ENCODE measurements at places on chromosomes 5 and 9.

DNA sequence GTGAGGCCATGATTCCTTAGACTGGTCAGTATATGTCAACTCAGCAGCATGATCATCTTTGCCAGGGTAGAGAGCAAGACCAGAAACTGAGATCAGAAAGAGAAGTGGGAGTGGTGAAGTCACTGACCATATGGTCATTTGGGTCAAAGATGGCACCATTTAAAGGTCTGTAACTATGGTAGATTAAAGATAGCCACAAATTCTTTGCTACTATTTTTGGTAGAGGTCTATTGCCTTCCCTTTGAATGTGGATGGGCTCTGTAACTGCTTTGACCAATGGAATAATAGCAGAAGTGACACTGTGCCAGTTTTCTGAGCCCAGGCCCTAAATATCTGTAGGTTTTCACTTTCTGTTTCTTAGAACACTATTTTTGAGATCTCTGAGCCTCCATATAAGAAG, 117.6 kb downstream of the PCSK1 start:
- DNase-seq, result no peak

DNA sequence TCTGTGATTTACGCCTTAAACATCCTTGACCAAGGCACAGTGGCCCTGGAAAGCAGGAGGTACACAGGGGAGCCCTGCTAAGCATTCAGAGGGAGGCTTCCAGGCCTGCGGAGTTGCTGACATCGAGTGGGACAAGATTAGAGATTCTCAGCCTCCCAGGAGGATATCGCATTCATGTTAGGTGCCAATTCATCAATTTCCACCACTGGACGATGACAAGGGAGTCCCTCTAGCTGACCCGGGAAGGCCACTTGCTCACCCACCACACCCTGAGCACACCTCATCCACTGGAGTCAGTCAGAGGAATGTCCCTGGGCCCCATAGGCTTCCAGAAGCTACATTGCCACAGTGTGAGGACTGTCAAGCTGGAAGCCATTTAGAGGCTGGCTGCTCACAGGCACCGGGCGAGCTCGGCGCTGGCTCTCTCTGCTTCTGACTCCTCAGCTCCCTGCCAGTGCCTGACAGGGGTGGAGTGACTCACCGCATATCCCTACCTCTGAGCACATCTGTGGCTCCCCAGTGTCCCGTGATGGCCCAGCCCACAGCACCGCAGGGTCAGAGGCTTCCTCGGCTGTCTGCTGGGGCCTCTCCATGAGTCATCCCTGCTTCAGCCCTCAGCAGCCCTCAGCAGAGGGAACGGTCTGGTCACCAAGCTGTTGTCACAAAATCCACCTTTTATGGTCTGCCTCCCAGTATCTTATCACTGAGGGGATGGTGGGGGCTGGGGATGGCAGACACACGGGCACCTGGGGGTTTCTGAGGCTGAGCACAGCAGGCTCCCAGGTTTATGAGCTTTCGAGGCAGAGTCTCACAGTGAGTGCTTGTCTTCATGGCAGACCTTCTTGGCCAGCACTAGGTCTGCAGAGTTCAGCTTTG, 117.5 kb downstream of the ZNF608 start:
- no peak for DNase-seq

DNA sequence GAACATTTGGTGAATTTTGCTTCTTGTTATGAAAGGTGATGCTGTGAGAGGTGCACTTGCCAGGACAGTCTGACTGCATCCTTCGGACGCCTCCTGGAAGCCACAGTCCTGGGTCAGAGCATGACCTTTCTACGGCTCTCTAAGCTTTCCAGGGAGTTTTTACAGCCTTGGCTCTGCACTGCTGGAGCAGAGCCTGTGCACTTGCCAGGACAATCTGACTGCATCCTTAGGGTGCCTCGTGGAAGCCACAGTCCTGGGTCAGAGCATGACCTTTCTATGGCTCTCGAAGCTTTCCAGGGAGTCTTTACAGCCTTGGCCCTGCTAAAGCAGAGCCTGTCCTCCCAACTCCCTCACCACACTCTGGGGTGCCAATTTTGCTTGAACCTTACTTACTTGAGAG, 49.6 kb downstream of the CCDC180 start:
- DNase-seq, result no peak

- no peak for DNase-seq
Measured at GRCh38 chr5:143102411-143102810, 301.1 kb downstream of the NR3C1 start.

DNA sequence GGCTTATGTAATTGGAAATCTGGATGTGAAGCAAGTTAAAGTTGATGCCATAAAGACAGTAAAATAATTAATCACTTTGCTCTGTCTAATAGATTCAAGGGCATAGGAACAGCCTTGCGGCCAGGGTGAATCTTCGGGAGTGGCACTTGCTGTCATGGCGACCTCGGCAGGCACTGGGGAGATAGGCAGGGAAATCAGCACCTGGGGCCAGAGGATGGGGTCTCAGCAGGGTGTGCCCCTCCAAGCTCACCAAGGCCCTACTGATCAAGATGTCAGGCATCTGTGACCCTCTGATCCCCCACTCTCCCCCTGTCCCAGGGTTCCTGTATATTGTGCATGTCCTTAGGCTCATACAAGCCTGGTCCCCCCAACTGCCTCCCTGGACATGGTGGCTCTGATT, 187.3 kb downstream of the MELK start:
- DNase-seq, result no peak

DNA sequence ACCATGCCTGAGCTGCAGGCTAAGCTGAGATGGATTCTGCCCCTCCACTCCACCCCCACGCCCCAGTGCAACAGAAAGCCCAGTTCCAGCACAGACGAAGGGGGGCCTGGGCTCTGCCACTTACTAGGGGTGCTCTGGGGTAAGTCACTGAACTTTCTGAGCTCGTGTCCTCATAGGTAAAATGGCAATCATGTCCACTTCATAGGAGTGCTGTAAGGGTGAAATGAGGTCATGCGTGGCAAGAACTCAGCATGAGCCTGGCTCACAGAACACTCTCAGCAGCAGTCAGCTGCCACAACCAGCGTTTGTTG, 8.4 kb upstream of the PSD2 start:
- DNase-seq, result no peak

DNA sequence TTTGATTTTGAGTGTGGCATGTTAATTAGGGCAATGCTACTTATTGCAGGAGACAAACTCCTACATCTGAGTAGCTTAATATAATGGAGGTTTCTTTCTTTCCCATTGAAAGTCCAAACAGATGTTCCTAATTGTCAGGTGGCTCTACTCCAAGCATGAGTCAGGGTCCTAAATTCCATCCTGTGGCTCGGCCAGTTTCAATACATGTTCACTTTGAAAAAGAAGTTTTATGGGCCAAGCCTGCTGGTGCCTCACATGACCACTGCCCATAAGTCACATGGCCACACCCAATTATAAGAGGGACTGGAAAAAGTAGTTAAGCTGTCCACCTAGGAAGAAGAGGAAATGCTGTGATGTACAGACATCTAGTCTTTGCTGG, 170.4 kb downstream of the ARRDC3 start:
- no peak for DNase-seq

DNA sequence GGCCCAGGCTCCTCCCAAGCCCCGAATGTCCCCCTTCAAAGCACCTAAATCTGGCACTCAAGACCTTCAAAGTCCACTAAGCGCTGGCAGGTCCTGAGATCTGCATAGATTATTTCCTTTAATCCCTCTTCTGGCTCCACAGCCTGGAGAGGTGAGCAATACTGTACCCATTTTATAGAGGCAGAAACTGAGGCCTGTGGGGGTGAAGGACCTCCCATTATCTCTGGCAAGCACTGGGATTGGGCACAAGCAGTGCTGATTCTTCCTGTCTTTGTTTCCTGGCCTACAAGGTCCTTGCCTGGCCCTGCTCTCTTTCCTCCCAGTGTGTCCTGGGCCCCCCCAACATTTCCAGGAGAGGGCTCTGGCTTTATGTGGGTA, 252.3 kb downstream of the PBX3 start:
- no peak for DNase-seq

DNA sequence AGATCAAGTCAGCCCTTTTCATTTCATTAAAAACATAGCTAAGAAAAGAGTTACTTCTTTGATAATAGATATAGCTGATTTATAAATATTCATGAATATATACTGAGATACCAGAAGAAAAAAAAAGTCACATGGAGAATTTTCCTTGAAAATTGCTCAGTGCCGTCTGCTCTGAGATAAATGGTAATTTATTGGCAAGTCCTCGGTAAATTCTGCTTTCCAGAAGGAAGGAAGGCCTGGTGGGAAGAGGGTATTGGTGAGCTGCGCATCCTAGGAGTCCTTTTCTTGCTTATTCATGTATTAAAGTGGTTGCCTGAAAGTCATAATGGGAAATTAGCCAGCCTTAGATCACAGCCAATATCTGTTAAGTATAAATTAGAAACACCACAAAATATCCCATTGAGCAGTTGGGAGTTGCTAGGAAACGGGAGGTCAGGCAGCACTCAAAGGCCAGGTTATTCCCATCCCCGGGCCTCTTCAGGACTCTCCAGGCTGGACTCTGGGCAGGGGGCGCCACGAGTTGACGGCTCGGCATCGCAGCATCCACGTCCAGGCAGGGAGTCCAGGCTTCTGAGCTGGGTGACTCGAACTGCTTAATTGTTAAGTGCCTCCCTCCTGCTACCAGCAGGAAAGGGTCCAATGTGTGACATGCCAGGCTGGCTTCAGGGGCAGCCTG, 116.7 kb upstream of the RETREG1 start:
- DNase-seq, result peak; percentile 35

GRCh38 chr5:76439201-76439600, 36.1 kb downstream of the IQGAP2 start:
- DNase-seq, result no peak

- no peak for DNase-seq
Measured at GRCh38 chr9:23822261-23823169, 3.5 kb downstream of the ELAVL2 start.

DNA sequence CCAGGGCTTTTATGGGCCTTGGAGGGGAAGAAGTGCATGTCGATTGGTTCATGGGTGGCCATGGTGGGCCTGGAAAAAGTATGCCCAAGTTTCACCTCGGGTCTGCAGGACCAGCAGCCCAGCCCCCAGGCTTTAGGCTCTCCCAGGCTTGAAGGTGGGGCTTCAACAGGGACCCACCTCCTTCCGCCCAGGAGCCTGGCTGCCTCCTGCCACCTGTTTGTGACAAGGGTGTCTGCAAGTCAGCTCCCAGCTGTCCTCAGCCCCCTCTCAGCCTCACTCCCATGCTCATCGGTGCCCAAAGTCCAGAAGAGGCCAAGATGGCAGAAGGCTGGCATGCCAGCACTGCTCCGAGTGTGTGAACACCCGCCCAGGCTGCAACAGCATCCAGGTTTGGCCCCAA, 1063.2 kb upstream of the ACO1 start:
- no peak for DNase-seq

- no peak for DNase-seq
Measured at GRCh38 chr5:178625679-178626483, 969 bp downstream of the CLK4 start.

GRCh38 chr5:33938507-33938796, 2.3 kb downstream of the RXFP3 start:
- no peak for DNase-seq

DNA sequence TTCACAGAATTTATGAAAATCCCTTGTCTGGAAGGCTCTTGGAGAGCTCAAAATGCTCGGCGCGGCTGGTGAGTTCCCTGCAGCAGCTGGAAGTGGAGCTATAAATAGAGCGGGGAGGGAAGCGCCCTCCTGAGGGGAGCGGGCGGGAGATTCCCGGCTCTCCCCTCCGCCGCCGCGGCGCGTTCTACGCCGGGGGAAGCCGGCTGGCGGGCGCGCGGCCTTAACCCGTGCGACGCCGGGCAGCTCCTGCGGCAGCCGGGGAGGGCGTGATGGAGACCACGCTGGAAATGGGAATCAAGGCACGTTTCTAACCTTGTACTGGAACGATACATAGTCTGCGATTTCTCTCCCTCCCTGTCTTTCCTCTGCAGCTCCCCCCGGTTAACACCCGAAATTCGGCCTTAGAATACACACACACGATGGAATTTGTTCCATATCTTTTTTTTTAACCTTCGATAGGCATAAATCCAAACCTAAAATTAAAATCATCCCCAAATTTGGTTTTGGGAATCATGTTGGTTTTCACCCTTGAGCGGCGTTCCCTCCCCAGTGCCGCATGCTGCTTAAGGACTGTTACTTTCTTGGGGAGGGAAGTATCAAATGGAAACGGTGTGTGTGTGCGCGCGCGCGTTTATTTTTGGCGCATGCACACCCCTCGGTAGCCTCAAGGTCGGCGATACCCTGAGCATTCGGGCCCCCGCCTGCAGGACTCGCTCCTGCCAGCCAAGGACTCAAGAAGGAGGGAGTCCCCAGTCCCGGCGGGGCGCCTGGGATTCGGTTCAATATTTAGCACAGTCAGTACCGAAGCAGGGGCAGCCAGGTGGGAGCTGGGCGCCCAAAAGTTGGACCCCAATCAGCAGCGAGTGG, 306.3 kb upstream of the KCNN2 start:
- DNase-seq, result peak; percentile 5

DNA sequence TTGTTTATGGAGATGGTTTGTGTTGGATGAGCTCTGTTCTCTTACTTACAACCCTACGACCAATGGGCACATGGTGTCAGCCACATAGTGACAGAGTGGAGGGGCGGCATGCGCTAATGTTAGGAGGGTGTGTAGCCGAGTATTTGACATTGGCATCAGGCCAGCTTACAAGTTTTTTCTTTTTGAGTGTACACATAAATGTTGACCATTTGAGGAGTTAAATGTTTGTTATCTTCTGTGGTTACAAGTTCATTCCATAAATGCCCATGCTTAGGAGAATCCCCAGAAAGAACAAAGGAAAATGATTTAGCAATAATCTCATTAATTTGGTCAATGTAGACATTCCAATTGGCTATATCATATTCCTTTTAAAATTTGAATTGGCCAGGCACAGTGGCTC, 180.1 kb upstream of the ELL2 start:
- DNase-seq, result no peak

DNA sequence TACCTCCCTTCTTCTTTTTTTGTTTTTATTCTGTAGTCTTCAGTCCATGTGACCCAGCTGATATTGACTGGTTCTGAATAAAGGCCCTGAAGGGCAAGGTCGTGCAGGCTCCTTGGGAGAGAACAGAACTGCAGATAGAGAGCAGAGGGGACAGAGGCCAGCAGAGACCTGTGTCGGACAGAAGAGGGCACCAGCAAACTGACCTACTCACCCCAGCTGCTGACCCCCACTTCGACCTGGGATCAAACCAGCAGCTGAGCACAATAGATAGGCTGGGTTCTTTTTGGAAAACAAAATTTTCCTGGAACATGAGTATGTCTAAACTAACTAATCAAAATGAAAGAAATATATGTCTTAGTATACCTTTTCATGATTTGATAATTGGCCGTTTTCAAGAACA, 695.1 kb downstream of the NR2F1-AS1 start:
- no peak for DNase-seq

All from anterior cingulate cortex (tissue), 58 donors.